RCC 7860 (cell line): ENCODE measurements at places on chromosomes 16 and 17.

DNA sequence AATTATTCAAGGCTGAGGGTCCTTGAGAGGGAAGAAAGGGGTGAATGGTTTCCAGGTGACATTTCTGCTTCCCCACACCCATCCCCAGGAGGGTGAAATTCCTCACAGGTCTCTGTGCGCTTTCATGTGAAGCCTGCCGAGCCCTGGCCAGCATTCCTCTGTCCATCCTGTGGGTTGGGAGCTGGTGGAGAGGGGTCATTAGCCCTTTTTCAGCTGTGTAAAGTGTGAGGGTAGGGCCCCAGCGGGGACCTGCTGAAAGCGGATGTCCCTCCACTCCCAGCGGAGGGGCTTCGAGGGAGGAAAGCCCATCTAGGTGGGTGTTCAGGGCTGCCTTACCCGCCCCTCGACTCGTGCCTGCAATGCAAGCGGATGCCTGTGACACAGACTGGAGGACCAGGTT, 53.3 kb upstream of the DLX4 start:
- DNase-seq = no peak

DNA sequence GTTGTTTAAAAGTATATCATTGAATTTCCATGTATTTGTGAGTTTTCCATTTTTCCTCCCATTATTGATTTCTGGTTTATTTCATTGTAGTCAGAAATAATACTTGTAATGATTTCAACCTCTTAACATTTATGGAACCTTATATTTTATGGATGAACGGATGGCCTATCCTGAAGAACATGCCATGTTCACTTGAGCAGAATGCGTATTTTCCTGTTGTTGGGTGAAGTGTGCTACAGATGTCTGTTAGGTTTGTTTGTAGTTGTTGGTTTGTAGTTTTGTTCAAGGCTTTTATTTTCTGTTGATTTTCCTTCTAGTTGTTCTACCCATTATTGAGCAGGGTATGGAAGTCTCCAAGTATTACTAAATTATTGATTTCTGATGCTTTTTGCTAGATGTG, 107.2 kb upstream of the NACA2 start:
- DNase-seq = no peak

GRCh38 chr16:27374804-27375425, 27.1 kb upstream of the IL21R start:
- peak; percentile 64 for DNase-seq

DNA sequence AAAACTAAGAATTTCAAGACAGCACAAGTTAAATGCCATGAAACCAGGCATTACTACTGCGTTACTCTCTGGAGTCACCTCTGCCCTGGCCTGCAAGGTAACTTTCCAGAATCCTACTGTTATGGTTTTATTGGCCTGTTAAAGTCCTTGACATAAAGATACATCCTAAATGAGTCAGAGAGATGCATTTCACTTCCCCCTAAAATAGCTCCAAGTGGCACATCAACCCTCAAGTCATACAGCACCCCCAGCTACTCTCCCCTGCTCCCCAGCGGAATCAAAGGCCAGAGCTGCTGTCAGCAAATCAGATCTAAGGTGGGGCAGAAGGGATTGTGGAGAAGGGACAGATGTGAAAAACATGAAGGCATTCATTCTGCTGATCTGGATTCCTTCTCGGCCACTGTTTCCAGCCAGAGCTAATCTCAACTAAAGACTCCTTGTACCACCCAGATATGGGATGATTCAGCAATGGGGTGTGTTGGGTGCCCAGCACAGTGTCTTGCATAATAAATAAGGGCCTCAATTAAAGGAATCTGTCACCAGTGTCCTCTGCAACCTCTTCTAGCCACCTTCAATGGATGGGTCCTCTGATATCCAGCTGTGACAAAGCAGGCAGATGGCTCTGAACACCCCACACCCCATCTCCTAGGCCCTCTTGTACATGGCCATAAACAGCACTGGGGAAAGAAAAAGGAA, 8.5 kb upstream of the CCL1 start:
- DNase-seq = no peak

DNA sequence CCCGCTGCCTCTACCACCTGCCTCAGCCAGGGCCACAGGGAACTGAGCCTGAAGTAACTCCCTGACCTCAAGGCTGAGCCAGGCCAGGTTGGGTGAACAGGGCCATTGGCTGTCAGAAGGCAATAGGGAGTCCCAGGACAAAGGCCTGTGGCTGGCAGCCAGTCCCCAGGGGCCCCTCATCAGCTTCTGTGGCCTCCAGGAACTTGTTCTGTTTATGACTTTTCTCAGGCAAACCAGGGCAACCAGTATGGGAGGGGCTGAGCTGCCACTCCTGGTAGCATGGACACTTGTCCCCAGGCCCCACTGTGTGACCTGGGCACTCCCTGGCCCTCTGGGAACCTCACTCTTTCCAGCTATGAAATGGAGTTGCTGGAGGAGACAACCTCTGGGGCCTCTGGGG, 40.1 kb downstream of the CPNE2 start:
- DNase-seq = no peak

- DNase-seq = no peak
Measured at GRCh38 chr17:10754861-10755591, 25.2 kb upstream of the TMEM220 start.

GRCh38 chr16:27826081-27826892, 237.2 kb downstream of the GSG1L start:
- DNase-seq = no peak

DNA sequence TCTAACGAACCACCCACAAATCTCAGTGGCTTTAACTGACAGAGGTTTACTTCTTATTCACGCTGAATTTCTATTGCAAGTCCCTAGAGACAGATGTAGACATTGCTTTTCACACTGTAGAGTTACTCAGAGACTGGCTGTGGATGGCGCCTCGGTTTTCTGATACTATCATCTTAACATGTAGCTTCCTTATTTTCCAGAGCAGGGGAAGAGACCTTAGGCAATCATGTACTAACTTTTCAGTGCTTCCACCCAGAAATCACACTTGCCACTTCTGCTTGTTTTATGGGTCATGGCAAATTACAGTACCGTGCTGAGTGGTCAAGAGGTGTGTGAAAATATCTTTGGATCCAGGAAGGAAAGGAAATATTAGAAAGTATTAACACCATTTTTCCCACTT, 65.4 kb downstream of the MAF start:
- DNase-seq = no peak

DNA sequence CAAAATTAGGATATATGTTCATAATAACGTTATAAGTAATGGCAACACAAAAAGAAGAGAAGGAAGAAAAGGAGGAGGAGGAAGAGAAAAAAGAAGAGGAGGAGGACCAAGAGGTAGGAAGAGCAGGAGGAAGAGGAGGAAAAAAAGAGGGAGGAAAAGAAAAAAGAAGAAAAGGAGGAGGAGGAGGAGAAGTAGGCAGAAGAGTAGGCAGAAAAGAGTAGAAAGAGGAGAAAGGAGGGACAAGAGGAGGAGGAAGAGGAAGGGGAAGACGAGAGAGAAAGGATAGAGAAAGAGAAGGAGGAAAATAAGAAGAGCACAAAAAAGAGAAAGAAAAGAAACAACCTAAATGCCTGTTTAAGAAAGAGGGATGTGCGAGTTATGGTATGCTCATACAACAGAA, 5.6 kb upstream of the CD300LB start:
- no peak for DNase-seq

DNA sequence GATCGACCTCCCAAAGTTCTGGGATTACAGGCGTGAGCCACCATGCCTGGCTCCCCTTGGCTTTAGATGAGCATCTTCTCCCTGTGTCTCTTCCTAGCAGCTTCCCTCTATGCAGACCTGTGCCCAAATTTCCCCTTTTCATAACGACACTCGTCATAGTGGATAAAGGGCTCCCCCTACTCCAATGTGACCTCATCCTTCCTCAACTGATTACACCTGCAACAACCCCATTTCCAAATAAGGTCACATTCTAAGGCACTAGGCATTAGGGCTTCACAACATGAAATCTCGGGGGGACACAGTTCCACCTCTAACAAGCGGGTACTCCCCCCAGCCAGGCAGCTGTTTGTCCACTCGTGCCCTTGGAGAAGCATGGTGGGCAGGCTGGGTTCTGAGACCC, 10.3 kb downstream of the KIF19 start:
- DNase-seq = no peak

DNA sequence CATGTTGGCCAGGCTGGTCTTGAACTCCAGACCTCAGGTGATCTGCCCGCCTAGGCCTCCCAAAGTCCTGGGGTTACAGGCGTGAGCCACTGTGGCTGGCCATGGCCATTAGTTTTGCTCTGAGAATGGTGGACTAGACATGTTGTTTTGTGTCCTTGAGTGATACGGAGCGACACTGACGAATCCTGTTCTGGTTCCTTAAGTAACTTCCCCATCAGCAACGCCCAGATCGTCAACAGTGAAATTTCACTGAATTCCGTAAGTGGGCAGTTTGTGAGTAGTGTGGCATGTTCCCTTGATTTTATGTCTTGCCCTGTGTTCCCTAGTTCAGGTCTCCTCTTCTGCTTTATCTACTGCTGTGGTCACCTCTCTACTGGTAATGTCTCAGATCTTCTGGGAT, 67.4 kb downstream of the SNX29 start:
- no peak for DNase-seq

DNA sequence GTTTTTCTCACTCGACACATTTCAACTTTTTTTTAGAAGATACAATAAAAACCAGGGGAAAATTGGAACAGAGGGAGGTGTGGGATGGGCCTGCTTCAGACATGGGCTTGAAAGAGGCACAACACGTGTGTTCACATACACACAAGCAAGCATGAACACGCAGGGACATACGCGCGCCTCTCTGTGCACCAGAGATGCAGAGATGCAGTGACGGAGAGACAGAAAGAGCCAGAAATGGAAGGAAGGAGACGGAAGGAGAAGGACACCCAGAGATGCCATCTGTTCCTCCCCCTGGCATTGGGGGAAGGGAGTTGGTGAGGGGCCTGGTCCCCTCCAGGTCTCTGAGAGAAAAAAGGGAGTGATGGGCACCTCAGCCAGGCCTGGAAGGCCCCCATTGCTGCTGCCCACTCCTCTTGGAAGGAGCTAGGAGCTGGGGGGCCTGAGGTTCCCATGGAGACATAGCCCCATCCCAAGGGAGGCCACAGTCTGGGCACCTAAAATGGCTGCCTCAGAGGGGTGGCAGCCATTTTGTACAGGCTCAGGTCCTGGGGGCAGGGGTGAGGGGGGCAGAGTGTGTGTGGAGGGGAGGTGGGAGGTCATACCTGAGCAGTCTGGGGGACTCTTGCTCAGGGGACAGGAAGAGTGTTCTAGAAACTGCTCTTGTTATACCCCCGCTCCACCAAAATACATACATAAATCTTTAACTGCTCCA, 3.8 kb upstream of the NEUROD2 start:
- no peak for DNase-seq

GRCh38 chr16:69037373-69038160, 67.9 kb upstream of the HAS3 start:
- no peak for DNase-seq

DNA sequence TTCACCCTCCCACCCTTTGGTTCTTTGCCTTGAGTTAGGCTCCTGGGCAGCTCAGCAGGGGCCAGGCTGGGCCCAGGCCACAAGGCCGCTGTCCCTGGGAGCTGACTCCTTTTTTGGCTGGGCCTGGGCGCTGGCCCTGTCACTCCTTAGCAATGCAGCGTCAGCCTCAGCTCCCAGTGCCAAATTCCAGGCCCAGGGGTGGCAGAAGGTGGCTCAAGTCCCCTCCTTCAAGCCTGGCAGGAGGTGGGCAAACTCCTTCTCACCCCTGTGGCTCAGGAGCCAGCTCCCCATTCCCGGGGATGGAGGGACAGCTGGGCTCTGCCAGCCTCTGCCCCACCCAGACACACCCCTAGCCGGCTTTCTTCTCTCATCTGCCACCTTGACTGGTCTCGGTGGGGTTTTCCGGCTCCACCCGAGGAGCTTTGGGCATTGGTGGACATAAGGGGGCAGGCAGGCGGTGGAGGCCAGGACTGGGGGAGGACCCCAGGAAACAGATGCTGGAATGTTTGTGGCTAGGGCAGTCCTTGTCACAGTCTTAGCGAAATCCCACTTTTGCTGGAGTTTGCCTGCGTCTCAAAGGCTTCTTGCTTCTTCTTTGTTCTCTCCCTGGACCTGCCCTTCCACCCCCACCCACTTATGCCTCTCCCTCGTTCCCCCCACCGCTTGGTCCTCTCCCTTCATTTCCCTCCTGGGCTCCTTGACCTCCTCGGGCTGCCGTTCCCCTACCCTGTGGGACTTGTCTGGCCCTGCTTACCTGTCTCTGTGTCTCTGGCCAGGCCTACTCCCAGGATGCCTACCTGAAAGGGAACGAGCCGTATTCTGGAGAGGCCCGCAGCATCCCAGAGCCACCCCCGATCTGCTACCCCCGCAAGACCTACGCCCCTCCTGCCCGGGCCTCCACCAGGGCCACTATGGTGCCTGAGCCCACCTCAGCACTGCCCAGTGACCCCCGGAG, 37.4 kb downstream of the ARHGAP23 start:
- DNase-seq = peak; percentile 10

GRCh38 chr16:60816461-60816860, 1219.8 kb downstream of the CDH8 start:
- no peak for DNase-seq

DNA sequence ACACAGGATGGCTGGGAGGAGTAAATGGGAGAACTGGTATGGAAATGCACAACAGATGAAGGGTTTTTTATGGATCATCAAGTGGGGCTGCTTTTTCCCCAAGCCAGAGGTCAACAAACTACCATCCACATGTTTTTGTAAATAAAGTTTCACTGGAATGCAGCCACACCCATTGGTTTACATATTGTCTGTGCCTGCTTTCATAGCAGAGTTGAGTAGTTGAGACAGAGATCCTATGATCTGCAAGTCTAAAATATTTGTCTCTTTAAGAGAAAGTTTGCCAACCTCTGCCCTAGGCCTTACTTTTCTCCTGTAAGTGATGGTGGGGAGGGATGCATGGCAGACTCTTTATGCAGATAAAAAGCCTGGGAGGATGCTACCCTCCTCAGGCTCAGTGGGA, 341.4 kb downstream of the CA10 start:
- no peak for DNase-seq

DNA sequence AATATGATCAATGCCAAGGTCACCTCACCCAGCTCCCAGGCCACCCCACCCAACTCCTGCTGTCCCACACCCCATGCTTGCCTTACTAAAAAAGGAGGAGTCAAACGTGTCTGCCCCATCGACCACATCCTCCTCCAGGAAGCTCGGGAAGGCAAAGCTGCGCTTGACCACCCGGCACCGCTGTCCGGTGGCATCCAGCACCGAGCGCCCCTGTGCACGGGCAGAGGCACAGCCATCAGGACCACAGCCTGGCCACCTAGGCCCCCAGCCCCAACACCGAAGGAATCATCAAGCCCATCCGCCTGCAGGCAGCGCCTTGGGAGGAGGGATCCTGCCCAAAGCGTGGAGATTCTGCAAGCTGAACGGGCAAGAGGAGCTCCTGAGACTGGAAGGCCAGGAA, 10.2 kb downstream of the AANAT start:
- no peak for DNase-seq

- peak; percentile 20 for DNase-seq
Measured at GRCh38 chr16:69112285-69113129, 7.1 kb downstream of the HAS3 start.

- DNase-seq = no peak
Measured at GRCh38 chr16:61050547-61050946, 985.7 kb downstream of the CDH8 start.

- no peak for DNase-seq
Measured at GRCh38 chr16:28167730-28168129, 44.0 kb downstream of the XPO6 start.

- no peak for DNase-seq
Measured at GRCh38 chr16:58123896-58124600, 5.1 kb downstream of the CFAP20 start.

GRCh38 chr16:87062569-87063442, 254.4 kb downstream of the C16orf95 start:
- DNase-seq = peak; percentile 39

GRCh38 chr17:45063198-45063597, 2.1 kb downstream of the NMT1 start:
- no peak for DNase-seq

- DNase-seq = no peak
Measured at GRCh38 chr17:78039581-78039980, 81.1 kb downstream of the TNRC6C start.
